ENCODE measurements at places on chromosomes 6 and 20.

- no peak for DNase-seq
Observed at GRCh38 chr6:163711615-163712565, 297.4 kb downstream of the QKI start.

GRCh38 chr6:80163754-80164187 is 57.3 kb downstream of the BCKDHB start:
- no peak for DNase-seq

DNA sequence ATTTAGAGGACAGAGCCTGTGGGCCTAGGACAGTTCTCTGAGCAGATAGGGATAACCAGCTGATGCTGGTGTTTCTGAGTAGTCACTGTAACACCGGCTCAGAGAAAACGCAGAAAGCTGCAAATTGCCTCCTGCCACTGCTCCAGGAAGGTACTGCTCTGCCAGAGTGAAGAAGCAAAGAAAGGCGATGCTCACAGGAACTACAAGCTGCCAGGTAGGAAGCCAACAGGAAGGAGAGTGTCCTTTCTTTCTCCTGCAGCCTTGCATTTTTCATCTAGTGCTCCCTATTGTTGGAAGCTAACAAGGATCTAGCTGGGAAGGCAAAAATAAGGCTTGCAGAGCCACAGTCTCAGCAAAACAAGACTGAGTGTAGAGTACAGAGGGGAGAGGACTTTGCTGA is 70.7 kb upstream of the RAB32 start:
- DNase-seq, result no peak

GRCh38 chr6:54085541-54085940 is 25.7 kb upstream of the MLIP start:
- DNase-seq, result no peak

GRCh38 chr6:7745942-7746341 is 20.0 kb downstream of the BMP6 start:
- no peak for DNase-seq

DNA sequence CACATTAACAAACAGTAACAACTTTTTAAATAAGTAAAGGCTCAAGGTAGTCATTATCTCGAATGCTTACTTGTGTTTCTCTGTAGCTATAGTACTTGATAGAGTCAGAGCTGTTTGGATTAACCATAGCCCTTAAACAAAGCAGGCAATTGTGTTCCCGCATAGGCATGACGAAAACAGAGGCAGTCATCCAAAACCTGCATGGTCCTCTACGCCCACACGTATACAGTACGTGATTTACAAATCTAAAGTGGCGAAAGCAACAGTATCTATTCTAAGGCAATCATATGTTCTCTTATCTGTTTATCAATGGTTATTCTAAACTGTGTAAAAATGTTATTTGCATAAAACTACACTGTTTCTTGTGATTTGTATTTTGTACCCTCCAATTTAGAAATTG is 31.8 kb downstream of the HFE start:
- DNase-seq, result no peak

DNA sequence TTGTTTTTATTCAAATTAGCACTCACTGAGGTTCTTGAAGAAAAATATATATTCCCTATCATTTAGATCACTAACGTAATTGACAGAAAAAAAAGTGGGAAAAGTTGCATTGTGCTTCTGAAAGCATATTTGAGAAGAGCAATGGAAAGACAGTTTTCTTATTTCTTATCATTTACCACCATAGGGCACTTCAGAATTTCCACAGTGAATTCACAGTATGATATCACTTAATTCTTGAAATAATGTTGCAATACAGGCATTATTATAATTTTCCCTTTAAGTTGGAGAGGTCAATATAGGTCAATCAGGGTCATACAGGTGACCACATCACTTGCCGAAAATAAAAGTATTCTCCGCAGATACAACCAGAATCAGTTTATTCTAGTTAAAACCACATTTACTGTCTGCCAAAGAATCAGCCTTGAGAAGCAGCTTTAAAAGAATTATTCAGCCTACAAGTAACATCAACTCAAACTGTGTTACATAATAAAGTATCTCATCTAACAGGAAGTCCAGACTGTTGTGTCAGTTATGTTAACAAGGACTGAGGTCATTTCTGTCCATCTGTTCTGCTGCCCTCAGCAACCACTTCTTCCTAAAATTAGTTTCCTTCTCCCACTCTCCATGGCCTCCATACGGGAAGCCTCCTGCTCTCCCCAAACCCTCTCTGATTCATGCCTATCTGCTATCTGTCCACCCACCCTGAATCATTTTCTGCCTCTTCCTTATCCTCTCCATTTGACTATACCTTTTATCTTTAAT is 121.2 kb downstream of the SIM1 start:
- no peak for DNase-seq

GRCh38 chr6:25057111-25057905 is 121.5 kb upstream of the RIPOR2 start:
- no peak for DNase-seq

- DNase-seq, result no peak
Observed at GRCh38 chr6:151240791-151241642, 1.2 kb downstream of the AKAP12 start.

GRCh38 chr20:53654932-53655624 is 61.4 kb upstream of the ZNF217 start:
- no peak for DNase-seq

- DNase-seq, result no peak
Observed at GRCh38 chr6:7727946-7728854, 2.3 kb downstream of the BMP6 start.

GRCh38 chr6:131792091-131792496 is 15.7 kb upstream of the ENPP1 start:
- DNase-seq, result no peak

- DNase-seq, result no peak
Observed at GRCh38 chr6:88050140-88050818, 2.6 kb downstream of the SPACA1 start.

DNA sequence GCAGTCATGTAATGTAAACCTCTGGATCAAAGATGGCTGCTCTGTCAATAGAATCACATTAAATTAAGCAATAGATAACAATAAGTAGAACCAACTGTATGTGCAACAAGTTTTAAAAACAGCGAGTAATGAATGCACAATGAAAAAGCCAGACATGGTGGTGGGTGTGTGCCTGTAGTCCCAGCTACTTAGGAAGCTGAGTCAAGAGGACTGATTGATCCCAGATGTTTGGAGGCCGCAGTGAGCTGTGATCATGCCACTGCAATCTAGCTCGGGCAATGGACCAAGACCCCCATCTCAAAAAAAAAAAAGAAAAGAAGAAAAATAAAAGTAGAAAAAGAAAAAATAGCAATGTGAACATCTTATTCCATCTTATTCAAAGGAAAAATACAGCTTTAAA is 558.7 kb upstream of the MMS22L start:
- no peak for DNase-seq

- DNase-seq, result no peak
Observed at GRCh38 chr20:49797344-49797615, 15.3 kb upstream of the SLC9A8 start.

GRCh38 chr6:84860509-84860908 is 96.1 kb upstream of the TBX18 start:
- DNase-seq, result no peak

GRCh38 chr6:11711984-11712711 is 66.5 kb downstream of the ADTRP start:
- DNase-seq, result no peak

DNA sequence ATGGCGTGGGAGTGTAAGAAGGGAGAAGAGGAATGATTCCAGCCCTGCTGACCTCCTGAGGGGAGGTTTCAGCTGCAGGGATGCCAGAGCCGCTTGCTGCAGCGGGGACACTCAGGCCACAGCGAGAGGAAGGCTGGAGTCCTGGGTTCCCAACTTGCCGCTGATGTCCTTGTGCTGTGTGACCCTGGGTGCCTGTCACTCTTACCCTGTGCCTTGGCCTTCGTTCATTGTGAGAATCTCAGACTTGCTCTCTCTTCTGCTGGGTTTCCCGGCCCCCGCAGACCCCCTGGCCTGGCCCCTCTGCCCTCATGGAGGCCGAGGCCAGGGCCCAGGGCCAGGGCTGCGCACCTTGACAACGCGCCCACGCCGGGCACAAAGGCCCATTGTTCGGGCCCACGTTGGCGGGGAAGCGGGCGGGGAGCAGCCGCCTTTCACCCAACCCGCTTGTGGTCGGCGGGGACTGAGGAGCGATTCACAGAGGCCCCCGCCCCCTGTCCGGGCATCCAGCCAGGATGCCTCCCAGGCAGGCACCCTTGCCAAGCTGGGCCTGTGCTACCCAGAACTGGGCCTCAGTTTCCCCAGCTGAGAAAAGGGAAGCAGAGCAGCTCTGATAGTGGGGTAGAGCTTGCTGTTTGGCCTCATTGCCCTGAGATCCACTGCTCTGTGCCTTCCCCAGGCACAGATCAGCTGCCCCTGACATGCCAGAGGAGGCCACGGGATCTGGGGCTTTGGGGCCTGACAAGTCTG is 52.4 kb downstream of the CEBPB start:
- no peak for DNase-seq

GRCh38 chr6:104201557-104201956 is 658.2 kb downstream of the HACE1 start:
- no peak for DNase-seq

GRCh38 chr6:167444602-167445346 is 119.9 kb downstream of the TTLL2 start:
- DNase-seq, result no peak

GRCh38 chr20:15528391-15529111 is 1044.7 kb downstream of the KIF16B start:
- DNase-seq, result no peak

GRCh38 chr6:33417128-33417902 is 592 bp downstream of the CUTA start:
- no peak for DNase-seq

GRCh38 chr6:70371454-70372105 is 41.7 kb upstream of the FAM135A start:
- DNase-seq, result no peak

DNA sequence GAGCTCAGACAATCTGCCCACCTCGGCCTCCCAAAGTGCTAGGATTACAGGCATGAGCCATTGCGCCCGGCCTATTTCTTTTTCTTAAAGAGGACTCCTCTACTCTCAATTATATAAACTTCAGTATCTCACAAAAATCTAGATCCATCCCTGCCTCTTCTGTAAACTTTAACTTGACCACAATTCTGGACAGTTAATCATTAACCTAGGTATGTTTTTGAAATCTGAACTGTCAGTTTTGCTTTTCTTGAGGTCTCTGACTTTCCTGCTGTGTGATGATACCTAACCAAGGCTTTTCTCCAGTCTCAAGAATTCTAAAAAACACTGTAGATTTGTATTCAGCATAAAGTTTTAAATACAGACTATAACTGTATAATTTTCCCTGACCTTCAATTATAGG is 388.2 kb upstream of the SYNCRIP start:
- no peak for DNase-seq

DNA sequence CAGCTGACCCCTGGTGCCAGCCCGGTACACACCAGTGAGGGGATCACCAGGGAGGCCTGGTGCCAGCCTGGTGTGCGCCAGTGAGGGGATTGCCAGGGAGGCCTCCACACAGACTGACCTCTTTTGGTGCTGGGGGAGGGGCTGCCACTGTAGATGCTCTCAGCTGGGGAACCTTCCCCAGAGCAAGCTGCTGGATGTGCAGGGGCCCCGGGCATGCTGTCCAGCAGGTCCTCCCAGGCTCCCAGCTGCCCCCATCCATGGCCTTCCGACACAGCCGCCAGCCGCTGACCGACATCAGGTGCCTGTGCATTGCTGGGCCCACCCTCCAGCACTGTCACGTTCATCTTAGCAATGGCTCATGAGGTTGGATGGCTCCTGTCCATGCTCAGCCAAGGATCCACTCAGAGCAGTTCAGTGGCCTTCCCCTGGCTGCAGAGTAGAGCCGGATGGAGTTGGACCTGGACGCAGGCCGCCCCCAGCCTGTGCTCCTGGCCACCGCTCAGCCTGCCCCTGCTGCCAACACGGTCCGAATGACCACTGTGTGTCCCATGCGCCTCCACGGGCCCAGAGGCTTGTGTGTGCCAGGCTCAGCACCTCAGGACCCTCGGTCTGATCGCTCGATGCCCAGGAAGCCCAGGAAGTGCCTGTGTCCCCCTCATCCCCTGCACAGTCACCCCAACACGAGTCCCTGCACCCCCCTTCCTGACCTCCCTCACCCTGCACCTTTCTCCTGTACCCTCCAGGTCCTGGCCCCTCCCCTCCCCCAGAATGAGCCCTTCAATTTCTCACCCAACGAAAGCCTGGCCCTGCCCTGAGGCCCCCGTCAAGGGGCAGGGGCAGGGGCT is 95.7 kb downstream of the YTHDF1 start:
- DNase-seq, result no peak

GRCh38 chr6:46586906-46587305 is 65.7 kb downstream of the CYP39A1 start:
- no peak for DNase-seq

DNA sequence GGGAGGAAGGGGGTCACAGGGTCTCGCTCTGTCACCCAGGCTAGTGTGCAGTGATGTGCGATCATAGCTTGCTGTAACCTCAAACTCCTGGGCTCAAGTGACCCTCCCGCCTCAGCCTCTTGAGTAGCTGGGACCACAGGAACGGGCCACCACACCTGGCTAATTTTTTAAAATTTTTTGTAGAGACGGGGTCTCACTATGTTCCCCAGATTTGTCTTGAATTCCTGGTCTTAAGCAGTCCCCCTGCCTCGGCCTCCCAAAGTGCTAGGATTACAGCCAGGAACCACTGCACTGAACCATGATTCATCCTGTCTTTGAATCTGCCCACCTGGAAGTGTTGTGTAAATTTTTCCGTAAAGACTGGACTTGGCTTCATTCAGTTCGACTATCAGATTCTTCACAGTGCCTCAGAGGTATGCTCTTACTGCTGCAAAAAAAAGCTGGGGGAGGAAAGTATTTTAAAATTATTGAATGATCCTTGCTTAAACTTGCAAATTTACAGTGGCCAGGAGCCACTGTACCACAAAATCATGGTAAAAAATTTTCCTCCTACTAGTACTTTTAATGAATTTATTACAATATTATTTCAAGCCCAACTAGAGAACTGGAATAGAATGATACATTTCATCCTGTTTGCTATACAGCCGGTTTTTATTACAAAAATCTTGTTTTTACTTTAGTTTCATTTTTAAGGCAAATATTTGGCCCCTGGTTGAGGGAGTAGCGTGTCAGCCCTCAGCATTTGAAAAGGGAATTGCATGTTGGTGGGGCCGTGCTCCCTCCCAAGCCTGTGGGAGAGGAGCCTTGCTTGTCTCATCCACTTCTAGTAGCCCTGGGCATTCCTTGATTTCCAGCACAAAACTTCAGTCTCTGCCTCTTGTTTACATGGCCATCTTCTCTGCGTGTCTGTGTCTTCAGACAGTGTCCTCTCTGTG is 202.5 kb upstream of the SGK1 start:
- no peak for DNase-seq
